ENCODE measurements at places on chromosomes 6 and 20.

GRCh38 chr6:7204726-7205125, 97.0 kb downstream of the RREB1 start:
- no peak for DNase-seq

DNA sequence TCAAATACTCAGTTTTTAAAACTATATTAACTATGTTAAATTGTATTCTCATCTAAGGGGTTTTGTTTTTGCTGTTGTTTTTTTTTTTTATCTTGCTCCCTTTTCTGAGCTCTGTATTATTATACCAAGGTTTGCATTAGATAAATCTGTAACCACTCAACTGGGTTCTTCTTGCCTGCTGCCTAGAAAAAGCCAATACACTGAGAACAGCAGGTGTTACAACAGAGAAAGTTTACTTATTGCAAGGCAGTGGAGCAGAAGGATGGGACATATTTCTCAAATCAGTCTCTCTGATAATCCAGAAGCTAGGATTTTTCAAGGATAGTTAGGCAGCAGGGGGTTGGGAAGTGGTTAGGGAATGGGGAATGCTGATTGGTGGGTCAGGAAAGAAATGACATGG, 378.8 kb upstream of the PLCB4 start:
- DNase-seq = no peak

GRCh38 chr6:147604373-147604772, 95.9 kb downstream of the SAMD5 start:
- no peak for DNase-seq

DNA sequence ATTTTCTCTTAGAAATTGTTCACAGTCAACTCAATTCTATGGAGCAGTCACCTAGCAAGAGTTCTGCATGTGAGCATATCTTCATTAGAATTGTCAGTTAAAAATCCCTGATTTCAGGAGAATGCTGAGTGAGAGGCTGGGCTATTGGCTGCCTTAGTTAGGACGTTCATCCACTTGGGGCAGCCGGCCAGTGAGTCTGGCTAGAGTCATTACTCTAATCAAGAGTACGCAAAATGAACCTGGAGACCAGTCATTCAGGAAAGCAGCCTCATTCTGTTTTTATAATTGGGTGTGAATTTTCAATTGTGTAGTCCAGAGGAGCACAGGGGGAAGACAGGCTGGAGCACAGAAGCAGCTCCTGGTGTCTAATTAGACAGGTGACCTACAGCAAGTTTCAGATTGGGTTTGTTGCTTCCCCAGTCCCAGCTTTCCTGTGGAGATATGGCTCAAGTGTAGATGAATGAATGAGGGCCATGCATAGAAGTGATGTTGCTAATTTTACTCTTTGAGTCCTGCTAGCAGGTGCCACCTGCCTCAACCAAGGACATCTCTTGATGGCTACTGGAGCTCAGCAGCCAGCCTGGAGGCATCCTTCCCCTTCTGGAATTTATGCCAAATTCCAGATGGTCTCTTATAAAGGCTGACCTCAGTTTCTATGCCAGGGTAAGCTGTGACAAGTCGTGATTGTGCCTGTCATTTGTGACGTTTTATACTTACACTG, 265.7 kb downstream of the NKAIN2 start:
- no peak for DNase-seq

- DNase-seq = no peak
Observed at GRCh38 chr6:71197780-71198179, 90.8 kb upstream of the OGFRL1 start.

DNA sequence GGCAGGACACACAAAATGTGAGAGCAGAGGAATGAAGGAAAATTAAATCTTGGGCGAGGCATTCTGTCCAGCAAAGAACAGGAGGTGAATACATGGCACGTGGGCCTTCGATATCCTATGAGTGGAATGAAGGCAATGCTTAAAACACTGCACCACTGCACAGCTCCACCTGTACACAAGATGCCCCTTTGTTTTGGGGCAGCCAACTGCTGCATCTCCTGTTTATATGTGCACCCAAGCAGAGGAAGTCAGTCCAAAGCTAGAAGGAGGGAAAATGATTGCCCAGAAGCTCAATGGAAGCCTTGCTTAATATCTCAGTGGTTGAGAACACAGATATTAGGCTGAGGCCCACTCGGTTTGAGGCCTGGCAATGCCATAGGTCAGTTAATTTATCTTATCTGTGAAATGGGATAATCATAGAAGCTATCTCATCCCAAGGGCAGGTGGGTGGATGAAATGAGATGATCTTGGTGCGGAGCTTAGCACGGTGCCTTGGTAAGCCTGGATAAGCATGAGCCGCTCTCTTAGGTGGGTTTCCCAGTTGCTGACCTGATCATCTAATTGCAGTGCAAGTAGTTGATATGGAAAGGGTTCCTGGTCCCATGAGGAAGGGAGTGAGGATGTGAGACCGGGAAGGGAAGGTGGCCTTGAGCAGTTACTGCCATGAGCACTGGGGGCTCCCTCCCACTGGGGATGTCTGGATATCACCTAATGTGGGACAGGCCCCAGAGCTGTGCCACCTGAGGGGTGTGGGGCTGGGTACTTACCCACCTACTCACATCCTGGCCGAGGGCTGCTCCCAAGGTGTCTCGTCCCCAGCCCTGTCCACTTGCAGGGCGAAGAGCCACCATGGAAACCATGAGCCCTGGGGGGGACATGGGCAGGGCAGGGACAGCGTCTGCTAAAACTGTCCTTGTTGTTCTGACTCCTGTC, 9.9 kb downstream of the BANF2 start:
- DNase-seq = no peak
